Tracheal epithelial cell (primary cell): ENCODE measurements at places on chromosomes 5 and 9. TPM values are rescaled to one million over a fixed set of nuclear protein-coding genes. Genes with fewer than 3 reads are reported as not detected.

Gene MXD3
- 2.7 and 3.2 TPM in 2 replicates for total RNA-seq

Gene ADRA1B
- 1.2 TPM in 1 of 2 replicates, not detected in the other for total RNA-seq

Gene KIF24
- 0.43 and 0.48 TPM in 2 replicates for total RNA-seq

Gene CSF2
- 69.2 TPM in 1 of 2 replicates, not detected in the other for total RNA-seq
